Midbrain (tissue), 1 donor: ENCODE measurements at places on chromosomes 7 and 10.

- DNase-seq: no peak
Measured at GRCh38 chr10:50993771-50994251, 80.5 kb upstream of the PRKG1 start.

DNA sequence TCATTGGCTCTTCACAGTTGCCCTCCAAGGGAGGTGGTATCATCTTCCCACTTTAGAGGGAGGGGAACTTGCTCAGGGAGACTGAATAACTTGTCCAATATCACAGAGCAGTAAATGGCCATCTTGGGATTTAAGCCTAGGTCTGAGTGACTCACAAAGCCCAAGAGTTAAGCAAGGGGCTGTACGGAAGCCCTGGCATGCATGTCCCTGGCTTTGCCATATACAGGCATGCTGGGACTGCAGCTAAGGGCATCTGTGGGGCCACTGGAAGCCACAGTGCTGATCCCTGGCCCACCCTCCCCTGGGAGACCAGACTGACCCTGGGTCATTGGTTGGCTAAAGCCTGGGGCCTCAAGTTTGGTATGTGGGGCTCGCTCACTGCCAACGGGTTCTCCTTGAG, 3.1 kb downstream of the VSIR start:
- DNase-seq: no peak

DNA sequence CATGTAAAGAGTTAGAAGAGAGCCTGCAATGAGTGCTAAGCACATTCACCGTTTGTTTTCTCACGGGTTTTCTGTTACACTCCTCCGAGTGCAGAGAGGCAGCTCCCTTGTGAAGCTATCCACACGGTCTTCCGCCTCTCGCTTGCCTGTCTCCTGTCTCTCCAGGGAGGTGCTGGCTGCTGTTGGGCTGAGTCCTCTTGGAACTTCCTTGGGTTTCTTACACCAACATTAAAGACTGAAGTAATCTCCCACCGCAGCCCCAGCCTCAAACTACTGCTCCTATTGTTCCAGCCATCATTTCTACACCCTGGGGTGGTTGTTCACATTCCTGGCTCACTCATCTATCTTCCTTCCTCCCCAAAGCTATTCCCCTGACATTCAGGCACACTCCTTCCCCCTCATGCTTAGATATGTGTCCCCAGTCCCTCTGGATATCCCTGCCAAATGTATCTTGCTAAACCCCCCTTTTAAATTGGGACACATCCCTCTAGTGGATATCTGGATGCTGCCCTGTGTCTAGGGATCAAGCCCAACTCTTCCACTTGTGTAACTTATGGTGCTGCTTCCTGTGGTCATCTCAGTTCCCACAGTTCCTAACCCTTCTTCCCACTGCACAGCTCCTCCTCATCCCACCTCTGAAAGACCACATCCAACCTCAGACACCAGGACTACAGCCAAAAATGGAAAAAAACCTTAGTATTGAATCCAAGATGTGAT, 14.1 kb downstream of the ESYT2 start:
- no peak for DNase-seq

DNA sequence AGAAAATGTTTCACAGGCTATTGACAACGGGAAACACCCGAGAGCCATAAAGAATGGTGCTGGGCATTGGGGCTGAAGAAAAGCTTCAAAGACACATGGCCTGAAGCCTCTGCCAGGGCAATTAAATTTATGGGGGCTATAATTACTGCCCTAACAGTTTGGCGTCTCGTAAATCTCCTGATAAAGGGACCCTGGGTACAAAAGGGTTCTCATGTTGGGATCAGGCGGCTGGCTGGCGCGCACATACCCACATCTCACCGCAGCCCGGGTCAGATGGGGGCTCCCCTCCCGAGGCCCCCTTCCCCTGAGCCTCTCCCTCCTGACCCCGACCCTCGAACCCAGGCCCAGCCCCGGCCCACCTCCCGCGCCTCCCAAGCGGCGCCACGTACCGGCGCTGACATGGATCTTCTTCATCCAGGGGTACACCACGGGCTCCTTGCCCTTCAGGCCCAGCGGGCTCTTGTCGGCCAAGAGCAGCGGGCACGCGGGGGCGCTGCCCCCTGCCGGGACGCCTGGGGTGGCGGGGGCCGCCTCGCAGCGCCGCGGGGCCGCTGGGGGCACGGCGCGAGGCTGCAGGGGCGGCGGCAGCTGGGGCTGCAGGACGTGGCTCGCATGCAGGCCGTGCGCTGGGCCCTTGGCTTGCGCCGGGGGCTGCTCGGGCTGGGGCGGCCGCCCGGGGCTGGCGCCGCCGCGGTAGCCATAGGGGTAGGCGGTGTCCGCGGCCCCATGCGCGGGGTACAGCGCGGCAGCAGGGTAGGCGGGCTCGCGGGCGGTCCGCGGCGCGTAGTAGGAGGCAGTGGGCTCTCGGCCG, 623 bp downstream of the HOXA4 start:
- DNase-seq: no peak

DNA sequence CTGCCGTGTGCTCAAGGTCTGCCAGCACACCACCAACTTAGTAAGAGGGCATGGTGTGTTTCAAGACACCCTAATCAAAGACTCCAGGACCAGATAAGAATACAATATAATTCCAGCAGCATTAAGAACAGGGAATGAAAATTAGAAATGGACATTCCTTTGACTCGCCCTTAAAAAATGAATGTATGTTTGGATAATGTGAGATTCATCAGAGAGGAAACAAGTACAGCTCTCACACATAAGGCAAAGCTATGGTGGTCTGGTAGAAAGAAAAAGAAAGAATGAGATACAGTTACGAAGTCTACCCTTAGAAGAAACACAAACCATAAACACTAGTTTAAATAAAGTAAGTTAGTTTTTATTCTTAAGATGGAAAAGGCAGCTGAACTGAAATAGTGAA, 174.8 kb upstream of the ANK3 start:
- DNase-seq: no peak

DNA sequence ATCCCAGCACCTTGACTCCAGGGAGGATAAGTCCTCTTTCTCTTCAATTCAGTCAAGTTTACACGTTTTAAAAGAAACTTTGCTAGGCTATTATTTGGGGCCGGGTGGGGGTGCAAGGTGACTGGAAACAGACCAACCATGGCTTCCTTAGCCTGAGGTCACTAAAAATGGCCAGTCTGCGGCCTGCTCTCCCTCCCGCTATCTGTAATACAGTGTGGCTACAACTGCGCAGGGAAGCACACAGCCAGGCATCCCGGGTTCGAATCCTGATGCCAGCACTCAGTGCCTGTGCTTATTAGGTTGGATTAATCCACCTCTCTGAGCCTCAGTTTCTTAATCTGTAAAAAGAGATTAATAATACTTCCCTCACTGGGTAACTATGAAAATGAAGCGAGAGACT, 19.5 kb downstream of the ATP6V1F start:
- DNase-seq: no peak

DNA sequence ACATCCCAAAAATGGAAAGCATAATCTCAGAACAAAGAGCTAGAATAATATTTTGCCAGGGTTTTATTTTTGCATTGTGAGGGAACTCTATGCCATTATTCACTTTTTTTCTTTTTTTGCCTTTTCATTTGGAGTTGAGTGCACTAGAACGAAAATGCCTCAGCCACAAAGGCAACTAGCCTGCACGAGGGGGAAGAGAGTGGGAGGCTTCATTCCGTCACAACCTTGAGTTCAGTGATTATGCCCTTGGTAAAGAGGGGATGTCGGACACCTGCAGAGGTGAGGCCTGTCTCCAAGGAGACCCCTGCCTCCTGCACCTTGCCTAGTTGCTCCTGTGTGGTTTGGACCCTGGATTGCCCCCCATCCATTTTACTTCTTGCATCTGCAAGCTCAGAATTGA, 232.7 kb downstream of the TEX36 start:
- DNase-seq: no peak

- no peak for DNase-seq
Measured at GRCh38 chr7:149778327-149778637, 4.9 kb upstream of the ZNF467 start.

DNA sequence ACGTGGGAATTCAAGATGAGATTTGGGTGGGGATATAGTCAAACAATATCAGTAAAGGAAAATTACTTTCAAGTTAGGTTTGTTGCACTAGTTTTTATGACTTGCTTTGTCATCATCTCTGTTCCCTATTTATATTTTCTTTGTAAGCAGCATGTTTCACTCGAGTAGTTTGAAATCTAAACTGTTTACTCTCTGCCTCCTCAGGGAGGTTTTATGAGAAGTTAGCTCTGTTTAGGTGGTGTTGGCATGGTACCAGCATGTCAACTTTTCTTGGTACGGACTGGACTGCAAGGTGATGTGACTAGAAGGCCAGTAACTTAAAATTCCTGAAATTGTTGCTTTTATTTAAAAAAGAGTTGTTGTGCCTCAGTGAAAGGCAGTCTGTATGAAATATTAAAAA, 59.2 kb upstream of the MTPN start:
- DNase-seq: no peak

DNA sequence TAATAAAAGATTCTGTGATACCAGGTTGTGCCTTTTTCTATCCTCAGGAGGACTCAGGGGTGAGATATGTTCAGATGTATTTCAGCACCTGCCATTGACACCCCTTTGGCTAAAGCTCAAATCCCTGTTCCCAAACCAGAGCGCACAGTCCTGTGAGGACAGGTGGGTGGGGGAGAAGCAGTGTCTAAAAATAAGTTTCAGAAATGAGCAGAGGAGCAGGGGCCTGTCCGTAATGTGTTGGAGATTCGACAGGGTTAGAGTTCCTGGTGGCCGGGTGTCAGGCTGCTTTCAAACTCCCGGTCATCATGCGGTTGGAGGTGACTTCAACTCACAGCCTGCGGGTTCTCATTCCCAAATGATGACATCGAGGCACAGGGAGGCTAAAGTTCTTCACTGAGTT, 211.5 kb downstream of the KLF6 start:
- no peak for DNase-seq

GRCh38 chr10:94186722-94187121, 176.0 kb downstream of the NOC3L start:
- no peak for DNase-seq

DNA sequence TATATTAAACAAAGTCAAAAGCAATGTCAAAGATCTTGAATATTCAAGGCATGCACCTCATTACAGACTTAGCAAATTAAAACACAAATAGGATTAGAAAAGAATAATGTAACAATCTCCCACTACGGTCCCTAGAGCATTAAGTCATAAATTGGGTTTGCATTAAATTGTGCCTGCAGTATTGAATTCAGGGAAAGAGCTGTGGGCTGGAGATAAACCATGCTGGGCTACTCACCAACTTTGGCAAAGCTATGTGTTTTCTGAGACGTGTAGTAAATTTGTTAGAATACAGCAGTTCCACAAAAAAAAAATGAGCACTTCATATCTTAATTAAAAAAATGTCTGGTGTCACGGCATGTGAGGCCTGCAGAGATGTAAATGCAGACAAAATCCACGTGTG, 241.6 kb downstream of the SNX10 start:
- DNase-seq: no peak

- no peak for DNase-seq
Measured at GRCh38 chr10:113139699-113140098, 189.7 kb downstream of the TCF7L2 start.

- DNase-seq: no peak
Measured at GRCh38 chr10:116542007-116542677, 3.6 kb upstream of the PNLIP start.

GRCh38 chr10:58385784-58386112, 538 bp downstream of the TFAM start:
- DNase-seq: no peak

GRCh38 chr7:81684514-81685269, 85.2 kb downstream of the HGF start:
- peak; percentile 47 for DNase-seq

- no peak for DNase-seq
Measured at GRCh38 chr10:5959142-5959541, 18.2 kb downstream of the IL15RA start.

DNA sequence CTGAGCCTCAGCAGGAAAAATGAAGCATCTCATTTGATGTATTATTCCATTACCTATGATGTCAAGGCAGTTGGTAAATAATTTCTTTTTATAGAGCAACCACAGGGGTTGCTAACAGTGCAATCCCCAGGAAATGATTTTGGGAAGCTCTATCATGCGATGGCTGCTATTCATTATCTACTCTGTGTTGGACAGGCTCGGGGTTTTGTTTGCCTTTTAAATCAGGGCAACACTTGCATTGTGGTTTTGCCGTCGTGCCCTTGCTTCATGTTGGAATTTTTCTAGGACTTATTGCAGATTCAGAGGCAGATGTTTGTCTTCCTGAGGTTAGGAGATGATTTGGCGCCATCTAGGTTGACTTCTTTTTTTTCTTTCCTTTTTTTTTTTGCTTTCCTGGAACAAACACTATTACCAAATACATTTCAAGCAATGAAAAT, 128.4 kb downstream of the BICC1 start:
- no peak for DNase-seq

DNA sequence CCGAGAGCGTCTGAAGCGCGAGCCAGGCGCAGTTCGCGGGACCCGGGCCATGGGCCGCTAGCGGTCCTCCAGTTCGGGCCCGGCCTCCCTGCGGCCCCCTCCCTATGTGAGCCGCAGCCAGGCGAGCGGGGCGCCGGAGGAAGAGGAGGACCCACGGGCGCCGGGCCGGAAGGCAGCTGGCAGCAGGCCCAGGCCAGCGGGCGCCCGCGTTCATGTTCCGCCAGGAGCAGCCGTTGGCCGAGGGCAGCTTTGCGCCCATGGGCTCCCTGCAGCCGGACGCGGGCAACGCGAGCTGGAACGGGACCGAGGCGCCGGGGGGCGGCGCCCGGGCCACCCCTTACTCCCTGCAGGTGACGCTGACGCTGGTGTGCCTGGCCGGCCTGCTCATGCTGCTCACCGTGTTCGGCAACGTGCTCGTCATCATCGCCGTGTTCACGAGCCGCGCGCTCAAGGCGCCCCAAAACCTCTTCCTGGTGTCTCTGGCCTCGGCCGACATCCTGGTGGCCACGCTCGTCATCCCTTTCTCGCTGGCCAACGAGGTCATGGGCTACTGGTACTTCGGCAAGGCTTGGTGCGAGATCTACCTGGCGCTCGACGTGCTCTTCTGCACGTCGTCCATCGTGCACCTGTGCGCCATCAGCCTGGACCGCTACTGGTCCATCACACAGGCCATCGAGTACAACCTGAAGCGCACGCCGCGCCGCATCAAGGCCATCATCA, 1.1 kb downstream of the ADRA2A start:
- DNase-seq: no peak

- peak; percentile 58 for DNase-seq
Measured at GRCh38 chr7:25832456-25832855, 319.5 kb upstream of the NFE2L3 start.

- DNase-seq: no peak
Measured at GRCh38 chr10:103783681-103784080, 71.7 kb downstream of the SH3PXD2A start.

DNA sequence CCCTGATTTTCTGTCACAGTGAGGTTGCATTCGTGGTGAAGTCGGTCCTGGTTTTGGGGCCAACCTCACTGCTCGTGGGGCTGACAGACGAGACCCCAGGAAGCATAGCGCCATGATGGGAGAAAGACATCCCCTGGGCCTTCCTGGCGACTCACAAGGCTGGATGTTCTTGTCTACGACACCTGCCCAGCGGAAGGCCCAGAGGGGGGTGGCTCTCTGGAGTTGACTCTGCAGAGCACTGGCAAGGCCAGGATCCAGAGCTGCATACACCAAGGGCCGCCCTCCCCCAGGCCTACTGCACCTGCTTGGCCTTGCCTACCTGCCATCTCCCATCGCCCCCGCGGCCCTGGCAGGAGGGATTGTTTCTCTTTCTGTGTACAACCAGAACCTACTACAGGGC, 608.9 kb downstream of the PTPRN2 start:
- no peak for DNase-seq
